C1 segment of cervical spinal cord (tissue), 14 donors: ENCODE measurements at places on chromosomes 2 and 18.

- DNase-seq = no peak
Measured at GRCh38 chr2:113847144-113847543, 42.7 kb upstream of the ACTR3 start.

- no peak for DNase-seq
Measured at GRCh38 chr2:178542569-178542968, 62.3 kb downstream of the PLEKHA3 start.

DNA sequence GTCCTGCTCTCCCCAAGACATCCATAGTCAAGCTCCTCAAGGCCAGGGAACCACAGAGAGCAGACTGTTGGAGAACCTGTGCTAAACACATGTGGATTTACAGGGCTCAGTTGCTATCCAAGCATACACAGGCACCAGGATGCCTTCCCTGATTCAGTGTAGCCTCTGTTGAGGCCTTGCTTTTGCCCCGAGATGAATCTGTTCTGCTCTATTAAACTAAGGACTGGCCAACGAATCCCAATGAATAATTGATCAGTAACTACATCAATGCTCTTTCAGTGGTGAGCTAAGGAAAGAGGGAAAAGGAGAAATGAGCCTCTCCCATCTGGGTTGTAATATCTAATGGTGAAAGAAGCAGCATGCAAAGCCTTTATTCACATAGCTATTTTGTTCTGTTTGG lies 58.7 kb upstream of the SPTBN1 start:
- DNase-seq = no peak

DNA sequence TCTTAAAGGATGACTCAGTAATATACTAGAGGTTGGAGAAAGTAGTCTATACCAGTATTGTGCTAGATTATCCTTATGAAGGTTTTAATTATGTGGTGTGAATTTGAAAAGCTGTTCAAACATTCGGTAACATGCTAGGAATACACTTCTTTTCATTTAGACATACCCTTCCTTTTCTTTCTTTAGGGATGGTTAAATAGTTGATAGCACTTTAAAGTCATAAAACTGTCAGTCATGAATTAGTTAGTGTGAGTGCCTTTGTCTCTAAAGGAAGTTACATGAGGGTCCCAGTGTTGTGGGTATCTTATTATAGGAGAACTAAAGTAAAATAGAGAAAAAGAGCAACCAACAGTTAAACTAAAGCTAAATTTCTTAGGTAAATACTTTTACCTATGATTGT lies 149.3 kb downstream of the CSRNP3 start:
- DNase-seq = no peak

DNA sequence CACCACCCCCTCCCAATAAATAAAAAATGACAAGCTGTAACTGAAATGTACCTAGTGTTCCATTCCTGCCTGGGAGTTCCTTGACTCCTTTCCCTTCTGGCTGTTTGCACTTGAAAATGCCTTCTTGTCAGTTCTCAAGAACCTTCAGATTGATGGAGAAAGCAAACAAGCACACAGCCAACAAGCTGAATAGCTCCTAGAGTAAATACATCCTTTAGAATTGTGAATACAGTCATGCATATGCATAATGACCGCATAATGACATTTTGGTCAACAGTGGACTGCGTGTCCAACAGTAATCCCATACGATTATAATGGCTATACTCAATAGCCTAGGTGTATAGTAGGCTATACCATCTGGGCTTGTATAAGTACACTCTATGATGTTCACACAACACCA lies 97.0 kb downstream of the LYPD6 start:
- DNase-seq = no peak

DNA sequence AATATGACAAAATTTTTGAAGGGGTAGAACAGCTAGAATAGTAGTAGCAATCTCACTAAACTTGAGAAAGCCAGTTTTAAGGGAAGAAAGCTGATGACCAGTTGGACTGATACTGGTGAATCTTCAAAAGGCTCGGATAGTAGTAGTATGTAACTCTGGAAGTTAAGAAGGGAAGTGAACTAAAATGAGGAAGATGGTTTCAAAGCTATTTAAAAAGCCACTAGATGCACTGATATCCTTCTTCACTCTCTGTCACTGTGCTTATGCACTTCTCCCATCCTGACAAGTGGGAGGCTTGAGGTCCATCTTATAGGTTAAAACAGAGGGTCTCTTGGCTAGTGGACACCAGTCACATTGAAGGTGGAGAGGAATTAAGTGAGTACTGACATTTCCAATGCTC lies 141.1 kb downstream of the NCOA1 start:
- no peak for DNase-seq

DNA sequence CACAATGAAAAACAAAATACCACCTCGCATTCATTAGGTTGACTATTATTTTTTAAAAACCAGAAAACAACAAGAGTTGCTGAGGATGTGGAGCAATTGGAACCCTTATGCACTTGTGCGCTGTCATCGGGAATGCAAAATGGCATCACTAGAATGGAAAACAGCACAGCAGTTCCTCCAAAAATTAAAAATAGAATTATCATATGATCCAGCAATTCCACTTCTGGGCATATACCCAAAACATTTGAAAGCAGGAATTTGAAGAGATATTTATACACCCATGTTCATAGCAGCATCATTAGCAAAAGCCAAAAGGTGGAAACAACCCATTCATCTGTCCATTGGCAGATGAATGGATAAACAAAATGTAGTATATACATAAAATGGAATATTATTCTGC lies 11.9 kb upstream of the NMUR1 start:
- DNase-seq = no peak

DNA sequence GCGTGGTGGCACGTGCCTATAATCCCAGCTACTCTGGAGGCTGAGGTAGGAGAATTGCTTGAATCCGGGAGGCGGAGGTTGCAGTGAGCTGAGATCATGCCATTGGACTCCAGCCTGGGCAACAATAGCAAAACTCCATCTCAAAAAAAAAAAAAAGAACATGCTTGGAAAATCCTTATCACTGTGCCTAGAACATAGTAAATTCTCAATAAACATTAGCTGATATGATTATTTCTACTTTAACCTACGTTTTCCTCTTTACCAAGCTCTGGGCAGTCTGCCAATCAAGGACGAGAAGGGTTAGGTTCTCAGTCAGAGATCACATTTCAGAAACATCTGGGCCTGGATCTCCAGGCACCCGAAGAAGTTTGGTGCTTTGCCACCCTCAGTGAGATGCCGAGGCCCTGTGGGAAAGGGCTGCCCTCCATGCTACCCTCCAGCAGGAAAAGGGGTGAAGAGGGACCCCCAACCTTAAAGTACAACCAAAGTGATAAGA lies 107.7 kb downstream of the BCL11A start:
- DNase-seq = no peak

DNA sequence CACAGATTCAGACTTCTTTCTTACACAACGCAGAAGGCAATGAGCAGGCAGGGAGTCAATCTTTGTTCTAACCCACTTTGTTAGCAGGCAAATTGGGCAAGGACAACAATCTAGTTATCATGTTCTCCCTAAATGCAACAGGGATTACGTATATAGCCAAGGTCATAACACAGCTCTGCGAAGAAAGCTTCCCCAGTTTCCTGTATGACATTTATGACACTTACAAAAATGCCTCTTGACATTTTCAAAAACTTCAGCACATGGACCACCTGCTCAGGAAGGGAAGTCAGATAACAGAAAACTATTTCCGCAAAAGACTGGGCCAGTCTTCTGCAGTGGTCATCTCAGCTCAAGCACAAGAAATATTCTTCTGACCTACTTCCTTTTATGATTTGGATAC lies 106.1 kb downstream of the IRS1 start:
- no peak for DNase-seq

DNA sequence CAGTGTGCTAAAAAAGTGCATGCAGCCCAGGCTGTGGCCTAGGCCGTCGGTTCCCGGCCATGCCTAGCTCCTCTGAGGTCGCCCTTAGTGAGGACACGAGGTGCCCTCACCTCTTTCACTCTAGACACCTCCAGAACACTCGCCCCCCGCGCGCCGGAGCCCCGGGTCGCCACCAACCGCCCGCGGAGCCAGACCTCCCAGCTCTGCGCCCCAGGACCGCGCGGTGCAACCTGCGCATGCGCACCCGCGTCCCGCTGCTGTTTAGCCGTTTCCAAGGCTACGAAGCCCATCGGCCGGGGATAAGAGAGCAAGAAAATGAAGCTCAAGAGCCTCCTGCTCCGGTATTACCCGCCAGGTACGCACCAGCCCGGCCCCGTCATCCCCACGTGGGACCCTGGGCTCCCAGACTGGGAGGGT lies at the start of gene DAW1:
Gene DAW1, plus strand, starts transcription at position 257 of the 417 bp plus-strand sequence. Its CDS starts 59 bp downstream, at position 316.
- DNase-seq = no peak

DNA sequence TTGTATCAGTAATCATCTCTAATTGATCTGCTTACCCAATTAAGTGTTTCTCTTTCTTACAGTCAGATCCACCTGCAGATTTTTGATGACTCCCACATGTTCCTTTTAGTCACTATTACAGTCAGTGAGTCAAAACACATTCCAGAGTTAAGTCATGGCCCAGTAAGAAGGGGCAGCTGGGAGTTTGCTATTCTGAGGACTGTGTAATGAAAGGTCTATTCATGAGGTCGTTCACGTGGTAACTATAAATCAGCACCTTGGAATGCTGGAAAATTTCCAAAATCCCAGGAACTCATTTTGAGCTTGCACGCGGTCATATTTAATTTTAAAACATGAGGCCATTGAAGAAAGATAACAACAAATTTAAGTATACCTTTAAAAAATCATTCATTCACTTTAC lies 252.5 kb downstream of the XIRP2 start:
- DNase-seq = no peak

- no peak for DNase-seq
Measured at GRCh38 chr2:64818664-64819060, 164.9 kb upstream of the SERTAD2 start.

DNA sequence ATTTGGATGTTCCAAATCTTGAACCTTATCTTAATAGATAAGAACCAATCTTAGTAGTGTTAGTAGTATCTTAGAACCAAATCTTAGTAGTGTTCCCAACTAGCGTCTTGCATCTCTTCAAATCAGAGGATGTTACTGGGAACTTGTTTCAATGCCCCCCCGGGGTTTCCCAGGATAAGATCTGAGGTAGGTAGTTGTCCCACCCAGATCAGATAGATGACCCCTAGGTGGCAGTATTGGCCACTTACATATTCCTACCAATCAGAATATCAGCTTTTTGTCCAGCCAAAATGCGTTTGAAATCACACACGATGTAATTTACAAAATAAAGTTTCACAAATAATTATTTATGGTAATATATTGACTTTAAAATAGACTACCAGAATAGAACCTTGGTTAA lies 314.8 kb downstream of the MBD2 start:
- DNase-seq = no peak

- no peak for DNase-seq
Measured at GRCh38 chr2:197045115-197045514, 118.6 kb upstream of the PGAP1 start.

DNA sequence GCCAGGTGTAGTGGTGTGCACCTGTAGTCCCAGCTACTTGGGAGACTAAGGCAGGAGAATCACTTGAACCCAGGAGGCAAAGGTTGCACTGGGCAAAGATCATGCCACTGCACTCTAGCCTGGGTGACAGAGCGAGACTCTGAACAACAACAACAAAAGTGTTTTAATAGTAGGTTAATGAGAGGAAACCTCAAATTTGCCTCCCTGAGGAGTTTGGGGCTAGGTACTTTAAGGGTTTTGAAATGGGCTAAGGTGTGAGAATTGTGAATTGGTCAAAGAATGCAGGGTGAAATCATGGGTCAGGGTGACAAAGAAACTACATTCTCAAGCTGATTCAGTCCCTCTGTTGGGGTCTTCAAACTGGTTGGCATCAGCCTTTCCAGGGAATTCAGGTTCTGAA lies 60.7 kb upstream of the BOD1L2 start:
- DNase-seq = no peak

GRCh38 chr18:26190506-26190905 lies 35.7 kb upstream of the TAF4B start:
- no peak for DNase-seq

DNA sequence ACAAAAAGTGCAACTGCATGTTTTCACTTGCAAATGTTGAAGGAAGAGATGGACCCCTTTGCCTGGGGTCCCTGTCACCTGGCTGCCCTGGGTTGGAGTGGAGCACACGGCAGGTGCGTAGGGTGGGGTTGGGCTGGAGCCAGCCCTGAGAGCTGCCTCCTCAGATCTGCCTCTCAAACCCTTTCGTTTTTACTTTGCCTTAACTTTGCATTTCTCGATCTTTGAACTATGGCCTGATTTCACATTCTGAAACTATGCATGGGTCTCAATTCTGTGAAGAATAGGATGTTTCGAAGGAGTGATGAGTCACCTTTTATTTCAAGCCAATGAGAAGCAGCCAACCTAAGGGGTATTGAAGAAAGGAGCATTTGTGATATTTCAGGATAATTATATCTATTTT lies 132.8 kb downstream of the ACOXL start:
- DNase-seq = no peak

DNA sequence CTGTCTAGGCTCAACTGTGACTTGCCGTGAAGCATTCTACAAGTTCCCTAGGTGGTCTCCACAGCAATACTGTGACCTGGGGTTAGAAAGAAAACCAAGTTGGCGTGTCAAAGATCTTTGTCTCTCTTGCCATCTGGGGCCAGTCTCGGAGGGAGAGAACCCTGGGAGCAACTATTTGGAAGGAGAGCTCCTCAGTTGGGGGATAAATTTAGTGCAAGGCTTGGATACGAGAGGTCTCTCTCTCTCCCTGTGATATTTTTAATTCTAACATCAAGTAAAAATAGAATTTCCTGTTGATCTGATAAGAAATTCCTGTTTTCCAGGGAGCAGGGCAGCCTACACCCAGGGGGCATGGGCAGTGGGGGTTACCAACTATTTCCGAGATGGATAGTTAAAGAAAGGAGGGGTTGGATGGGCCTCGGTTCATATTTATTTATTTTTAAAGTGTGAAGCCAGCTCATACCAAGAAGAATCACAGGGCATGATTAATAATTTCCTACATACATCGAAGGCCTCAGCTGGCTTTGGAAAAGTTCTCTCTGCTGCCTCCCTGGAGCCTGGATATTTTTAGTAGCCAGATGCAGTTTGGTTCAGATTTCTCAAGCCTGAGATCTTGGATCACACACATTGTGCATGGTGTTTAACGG lies 62.8 kb downstream of the EHD3 start:
- no peak for DNase-seq

- DNase-seq = no peak
Measured at GRCh38 chr2:191103774-191104173, 47.0 kb downstream of the STAT4 start.

DNA sequence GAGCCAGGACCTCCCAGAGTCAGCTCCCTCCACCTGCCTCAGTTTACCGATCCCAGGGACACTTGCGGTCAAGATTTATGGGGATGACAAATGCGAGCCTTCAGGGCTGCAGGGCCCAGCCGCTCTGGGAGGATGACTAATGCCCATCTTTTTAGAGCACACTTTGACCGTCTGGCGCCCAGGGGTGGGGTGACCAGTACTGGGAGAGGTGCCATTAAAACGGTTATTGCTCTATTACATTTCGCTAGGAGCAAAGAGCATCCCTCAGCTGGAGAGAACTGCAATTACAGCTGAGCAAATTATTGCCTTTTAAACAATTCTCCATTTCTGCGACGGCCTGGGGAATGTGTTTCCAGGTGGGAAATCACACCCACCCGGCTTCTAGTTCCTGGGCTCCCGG lies 42.6 kb upstream of the HPCAL1 start:
- DNase-seq = no peak

- DNase-seq = no peak
Measured at GRCh38 chr2:222318712-222319585, 20.2 kb upstream of the PAX3 start.
